ENCODE measurements at places on chromosomes 3 and 15. TPM values are rescaled to one million over a fixed set of nuclear protein-coding genes. Genes with fewer than 3 reads are reported as not detected.

DNA sequence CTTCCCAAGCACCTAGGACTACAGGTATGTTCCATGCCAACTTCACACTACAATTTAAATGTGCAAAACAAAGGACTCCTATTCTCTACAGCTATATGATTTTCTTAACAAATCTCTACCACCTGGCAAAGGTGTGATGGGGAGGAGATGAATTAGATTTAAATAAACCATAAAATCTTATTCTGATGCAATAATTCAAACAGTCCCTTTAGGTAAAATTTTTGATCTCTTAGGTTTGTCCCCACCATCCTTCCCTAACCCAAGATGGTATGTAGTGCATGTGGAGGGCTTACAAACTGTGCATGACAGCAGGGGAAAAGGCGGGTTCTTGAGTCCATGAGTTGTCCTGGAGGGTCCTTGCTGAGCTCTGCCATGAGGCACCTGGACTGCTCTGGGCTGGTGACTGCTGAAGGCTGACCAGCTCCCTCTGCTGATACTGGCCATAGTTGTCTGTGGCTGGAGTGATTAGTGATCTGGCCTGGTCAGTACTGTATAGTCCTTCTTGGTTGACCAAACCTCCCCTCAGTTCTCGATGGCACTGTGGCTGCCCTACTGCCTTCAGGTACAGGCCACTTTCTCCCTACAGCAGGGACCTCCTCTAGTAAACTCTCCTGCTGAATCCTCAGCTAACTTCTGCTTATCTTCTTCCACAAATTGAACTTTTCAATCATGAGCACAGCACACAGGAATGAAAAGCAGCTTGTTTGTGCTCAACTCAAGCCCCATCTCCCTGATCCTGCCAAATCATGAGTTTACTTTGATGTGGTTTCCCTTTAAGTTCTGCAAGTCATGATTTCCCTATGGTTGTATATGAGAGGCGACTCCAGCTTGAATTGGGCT is 30.1 kb downstream of the CFAP161 start:
- H3K4me3 ChIP-seq, result no peak overlapping the region
- H3K27me3 ChIP-seq, result peaks cover 4% of the 10 kb centered on the region
- H3K27ac ChIP-seq, result no peak overlapping the region
- no peaks in the 10 kb centered on the region for H3K36me3 ChIP-seq
- no peak for DNase-seq

The LINS1 gene
- total RNA-seq, result 10.4 TPM

The CACNA1D gene
- 3.6 TPM for total RNA-seq

DNA sequence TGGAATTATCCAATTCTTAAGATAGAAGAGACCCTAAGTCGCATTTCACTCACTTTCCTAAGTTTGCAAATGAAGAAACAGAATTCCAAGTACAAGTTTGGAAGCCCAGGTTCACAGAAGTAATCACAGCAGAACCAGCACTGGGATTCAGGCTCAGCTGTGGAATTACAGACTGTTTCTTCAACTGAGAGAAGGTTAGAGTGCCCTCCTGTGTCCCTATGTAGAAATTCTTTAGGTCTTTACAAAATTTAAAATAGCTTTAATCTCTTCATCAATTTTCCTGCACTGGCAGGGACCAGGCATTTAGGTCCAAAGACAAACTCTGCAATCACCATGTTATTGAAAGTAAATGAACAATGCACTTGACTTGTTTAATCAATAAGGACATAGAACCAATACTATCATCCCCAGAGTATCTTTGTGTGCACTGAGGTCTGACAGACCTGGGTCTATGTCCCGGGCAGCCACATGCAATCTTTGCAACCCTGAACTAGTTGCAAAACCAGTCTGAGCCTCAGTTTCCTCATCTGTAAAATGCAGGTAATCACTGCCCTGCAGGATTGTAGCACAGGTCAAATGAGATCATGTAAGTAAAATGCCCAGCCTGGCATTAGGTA is 96.3 kb upstream of the ZBED2 start:
- no peak for DNase-seq
- peaks cover 10% of the 10 kb centered on the region for H3K4me1 ChIP-seq
- no peak overlapping the region for H3K27ac ChIP-seq
- H3K27me3 ChIP-seq, result no peaks in the 10 kb centered on the region
- no peak overlapping the region for H3K4me3 ChIP-seq

- peaks cover 14% of the 10 kb centered on the region for H3K27me3 ChIP-seq
- H3K4me1 ChIP-seq, result peaks cover 31% of the 10 kb centered on the region
- H3K27ac ChIP-seq, result peak overlapping the region; percentile 85
- no peaks in the 10 kb centered on the region for H3K36me3 ChIP-seq
- H3K4me3 ChIP-seq, result peak overlapping the region; percentile 84
Observed at GRCh38 chr15:68230157-68231100, 901 bp upstream of the CLN6 start.

GRCh38 chr3:148948913-148949657 is 42.3 kb upstream of the GYG1 start:
- no peak overlapping the region for H3K4me3 ChIP-seq
- H3K27ac ChIP-seq, result no peak overlapping the region
- H3K36me3 ChIP-seq, result no peaks in the 10 kb centered on the region
- no peaks in the 10 kb centered on the region for H3K4me1 ChIP-seq
- H3K27me3 ChIP-seq, result no peaks in the 10 kb centered on the region
- no peak for DNase-seq

DNA sequence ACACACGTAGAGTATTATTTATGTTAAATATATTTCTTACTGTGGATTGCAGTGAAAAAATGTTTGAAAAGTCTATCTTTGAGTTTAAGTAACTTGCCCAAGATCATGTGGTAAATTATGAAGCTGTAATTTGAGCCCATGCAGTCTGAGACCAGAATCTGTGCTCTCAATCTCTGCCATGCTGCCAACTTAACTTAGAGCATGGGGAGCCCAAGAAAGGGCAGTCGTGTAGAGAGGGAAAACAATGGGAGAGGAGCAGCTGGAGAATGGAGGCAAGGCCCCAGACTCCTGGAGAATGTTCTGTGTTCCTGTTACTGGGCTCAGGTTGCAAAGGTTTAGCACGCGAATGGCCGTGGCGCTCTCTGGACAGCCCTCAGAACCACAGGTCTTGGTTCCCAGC is 311.6 kb upstream of the RASGRP1 start:
- no peak overlapping the region for H3K27ac ChIP-seq
- H3K36me3 ChIP-seq, result peaks cover 9% of the 10 kb centered on the region
- H3K27me3 ChIP-seq, result no peaks in the 10 kb centered on the region
- DNase-seq, result no peak
- peaks cover 16% of the 10 kb centered on the region for H3K4me1 ChIP-seq

DNA sequence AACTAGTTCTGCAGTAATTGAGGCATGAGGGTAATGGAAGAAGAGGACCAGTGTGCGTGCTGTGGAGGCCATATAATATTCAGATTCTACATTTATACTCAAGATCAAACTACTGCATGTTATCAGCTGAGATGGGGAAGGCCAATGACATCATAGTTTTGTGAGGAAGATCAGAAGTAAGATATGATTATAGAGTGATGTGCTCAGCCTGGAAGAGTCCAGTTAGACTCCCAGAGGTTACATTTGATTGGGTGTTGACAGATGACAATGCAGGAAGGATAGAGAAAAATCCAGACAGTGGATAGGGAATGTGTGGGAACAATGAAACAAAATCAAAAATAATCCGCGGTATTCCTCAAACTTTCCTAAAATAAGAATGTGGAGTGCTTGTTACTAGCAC is 35.4 kb downstream of the GOLIM4 start:
- no peak for DNase-seq
- peaks cover 7% of the 10 kb centered on the region for H3K4me1 ChIP-seq
- no peak overlapping the region for H3K27ac ChIP-seq
- no peaks in the 10 kb centered on the region for H3K27me3 ChIP-seq
- peaks cover 25% of the 10 kb centered on the region for H3K36me3 ChIP-seq

- peaks cover 9% of the 10 kb centered on the region for H3K4me1 ChIP-seq
- H3K36me3 ChIP-seq, result no peaks in the 10 kb centered on the region
- no peak overlapping the region for H3K27ac ChIP-seq
- no peaks in the 10 kb centered on the region for H3K27me3 ChIP-seq
- no peak overlapping the region for H3K4me3 ChIP-seq
Observed at GRCh38 chr15:80442728-80443403, 38.7 kb downstream of the ARNT2 start.

- H3K36me3 ChIP-seq, result peaks cover 3% of the 10 kb centered on the region
- peak overlapping the region; percentile 93 for H3K27ac ChIP-seq
- H3K27me3 ChIP-seq, result peaks cover 3% of the 10 kb centered on the region
- DNase-seq, result no peak
Observed at GRCh38 chr15:31149088-31149505, 47.6 kb upstream of the TRPM1 start.

The TMEM40 gene
- not detected for total RNA-seq

The TRMT10C gene
- total RNA-seq, result 41.7 TPM

DNA sequence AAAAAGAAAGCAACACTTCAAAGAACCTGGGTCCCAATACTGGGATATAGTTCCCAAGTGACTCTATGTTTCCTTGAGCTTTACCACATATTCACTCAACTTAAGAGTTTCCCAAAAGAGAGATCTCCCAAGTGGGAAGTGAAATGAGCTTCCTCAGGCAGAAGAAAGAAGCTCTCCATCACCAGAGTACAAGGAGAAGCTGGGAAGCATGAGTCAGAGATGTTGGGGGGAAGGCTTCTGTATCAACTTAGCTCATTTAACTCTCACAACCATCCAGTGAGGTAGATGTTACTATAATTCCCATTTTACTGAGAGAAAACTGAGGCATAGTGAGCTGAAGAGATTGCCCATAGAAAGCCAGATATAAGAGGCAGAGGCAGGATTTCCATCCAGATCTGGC is 47.0 kb upstream of the TRIM42 start:
- no peak overlapping the region for H3K27ac ChIP-seq
- no peak overlapping the region for H3K4me3 ChIP-seq
- H3K36me3 ChIP-seq, result no peaks in the 10 kb centered on the region
- DNase-seq, result no peak
- no peaks in the 10 kb centered on the region for H3K27me3 ChIP-seq

- peak overlapping the region; percentile 63 for H3K4me3 ChIP-seq
- peak overlapping the region; percentile 99 for H3K27ac ChIP-seq
- H3K36me3 ChIP-seq, result no peaks in the 10 kb centered on the region
- peaks cover 59% of the 10 kb centered on the region for H3K4me1 ChIP-seq
- H3K27me3 ChIP-seq, result no peaks in the 10 kb centered on the region
- no peak for DNase-seq
Observed at GRCh38 chr3:187750513-187751123, 5.3 kb upstream of the BCL6 start.

DNA sequence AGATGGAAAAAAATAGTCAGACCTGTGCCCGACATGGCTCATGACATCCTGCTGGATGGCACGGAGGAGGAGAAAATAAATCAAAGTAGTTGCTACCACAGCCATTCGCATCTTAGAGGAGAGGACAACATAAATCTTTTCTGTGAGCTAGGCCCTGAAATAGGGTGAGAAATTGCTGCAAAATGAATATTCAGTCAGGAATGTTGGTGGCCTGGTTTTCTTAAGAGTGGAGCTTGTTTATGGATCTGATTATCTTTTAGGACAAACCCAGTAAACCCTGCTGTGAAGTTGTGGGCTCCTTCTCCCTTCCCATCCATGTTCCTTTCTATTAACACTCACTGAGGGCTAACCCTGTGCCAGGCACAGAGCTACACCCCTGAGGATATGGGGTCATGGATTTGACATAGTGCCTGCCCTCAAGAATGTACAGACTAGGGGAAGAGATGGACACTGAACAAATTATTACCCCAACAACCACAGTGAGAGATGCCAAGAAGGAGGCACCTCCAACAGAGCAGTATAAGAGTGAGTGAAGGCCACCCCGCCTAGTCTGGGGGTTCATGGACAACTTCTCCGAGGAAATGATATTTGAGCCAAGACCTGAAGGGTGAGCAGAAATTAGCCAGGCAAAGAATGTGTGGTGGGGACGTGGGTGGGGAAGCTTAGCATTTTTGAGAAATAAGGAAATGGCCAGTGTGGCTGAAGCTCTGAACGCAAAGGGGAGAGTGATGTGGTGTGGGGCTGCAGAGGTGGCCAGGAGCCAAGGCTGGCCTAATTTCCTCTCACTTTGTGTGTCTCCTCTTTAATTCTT is 68.9 kb upstream of the ARL8B start:
- no peak overlapping the region for H3K27ac ChIP-seq
- H3K27me3 ChIP-seq, result no peaks in the 10 kb centered on the region
- no peaks in the 10 kb centered on the region for H3K36me3 ChIP-seq
- no peak for DNase-seq
- H3K4me1 ChIP-seq, result no peaks in the 10 kb centered on the region
- no peak overlapping the region for H3K4me3 ChIP-seq

GRCh38 chr15:90838544-90838943 is 29.8 kb upstream of the FURIN start:
- H3K36me3 ChIP-seq, result no peaks in the 10 kb centered on the region
- no peak overlapping the region for H3K27ac ChIP-seq
- H3K4me1 ChIP-seq, result peaks cover 57% of the 10 kb centered on the region
- no peaks in the 10 kb centered on the region for H3K27me3 ChIP-seq

The TM6SF1 gene
- total RNA-seq, result 0.79 TPM

DNA sequence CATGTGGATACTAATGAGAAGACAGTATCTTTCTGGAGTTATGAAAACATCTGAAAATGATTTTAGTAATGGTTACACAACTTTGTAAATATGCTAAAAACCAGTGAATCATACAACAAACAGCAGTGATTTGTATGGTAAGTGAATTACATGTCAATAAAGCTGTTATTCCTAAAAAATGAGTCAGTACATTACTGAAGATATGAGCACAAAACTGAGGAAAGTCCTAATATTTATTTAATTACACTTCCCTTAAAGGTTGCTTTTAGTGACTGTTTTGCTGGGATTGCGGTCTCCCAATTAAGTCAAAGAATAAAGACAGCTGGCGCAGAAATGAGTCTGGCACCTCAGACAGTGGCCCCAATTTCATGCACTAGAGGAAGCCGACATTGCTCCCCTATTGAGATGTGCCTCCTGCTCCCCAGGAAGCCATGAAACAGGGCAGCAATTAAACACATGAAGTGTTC is 50.9 kb upstream of the FSIP1 start:
- no peak overlapping the region for H3K4me3 ChIP-seq
- H3K27me3 ChIP-seq, result no peaks in the 10 kb centered on the region
- H3K4me1 ChIP-seq, result peaks cover 54% of the 10 kb centered on the region
- no peak for DNase-seq
- peaks cover under 1% of the 10 kb centered on the region for H3K36me3 ChIP-seq
- 0 out of 2 replicates have a peak overlapping the region, but pooled peaks have one; percentile 5 for H3K27ac ChIP-seq

- no peaks in the 10 kb centered on the region for H3K27me3 ChIP-seq
- H3K27ac ChIP-seq, result no peak overlapping the region
- H3K36me3 ChIP-seq, result no peaks in the 10 kb centered on the region
- DNase-seq, result peak; percentile 27
Observed at GRCh38 chr3:29152379-29152778, 128.5 kb upstream of the RBMS3 start.

- peaks cover 89% of the 10 kb centered on the region for H3K36me3 ChIP-seq
- no peaks in the 10 kb centered on the region for H3K27me3 ChIP-seq
Observed at GRCh38 chr3:9468460-9468859, 71.0 kb downstream of the SETD5 start.

- H3K4me3 ChIP-seq, result no peak overlapping the region
- peaks cover 8% of the 10 kb centered on the region for H3K4me1 ChIP-seq
- no peaks in the 10 kb centered on the region for H3K27me3 ChIP-seq
- no peaks in the 10 kb centered on the region for H3K36me3 ChIP-seq
- H3K27ac ChIP-seq, result no peak overlapping the region
Observed at GRCh38 chr3:160921020-160921635, 165.1 kb downstream of the PPM1L start.

The C3orf33 gene
- 2.8 TPM for total RNA-seq

The LCMT2 gene
- 9.6 TPM for total RNA-seq

GRCh38 chr15:76667943-76668715 is 237.0 kb downstream of the SCAPER start:
- no peak for DNase-seq
- peaks cover 14% of the 10 kb centered on the region for H3K4me1 ChIP-seq
- H3K36me3 ChIP-seq, result no peaks in the 10 kb centered on the region
- no peak overlapping the region for H3K4me3 ChIP-seq

The UROC1 gene
- not detected for total RNA-seq

The CASR gene
- total RNA-seq, result 0.16 TPM

The ACTC1 gene
- total RNA-seq, result 11.4 TPM

GRCh38 chr3:129927072-129927471 is 33.6 kb upstream of the TMCC1 start:
- no peaks in the 10 kb centered on the region for H3K4me1 ChIP-seq
- H3K4me3 ChIP-seq, result no peak overlapping the region
- no peak overlapping the region for H3K27ac ChIP-seq

The ATP13A5 gene
- not detected for total RNA-seq

Data from WTC11 (cell line).